NCI-H2029 (cell line): ENCODE measurements at places on chromosomes 1 and 21.
A peak's percentile ranks its signal among the peaks of the same experiment; 100 is the strongest.

GRCh38 chr1:9093091-9093490 lies 23.7 kb upstream of the SLC2A5 start:
- DNase-seq, result no peak

DNA sequence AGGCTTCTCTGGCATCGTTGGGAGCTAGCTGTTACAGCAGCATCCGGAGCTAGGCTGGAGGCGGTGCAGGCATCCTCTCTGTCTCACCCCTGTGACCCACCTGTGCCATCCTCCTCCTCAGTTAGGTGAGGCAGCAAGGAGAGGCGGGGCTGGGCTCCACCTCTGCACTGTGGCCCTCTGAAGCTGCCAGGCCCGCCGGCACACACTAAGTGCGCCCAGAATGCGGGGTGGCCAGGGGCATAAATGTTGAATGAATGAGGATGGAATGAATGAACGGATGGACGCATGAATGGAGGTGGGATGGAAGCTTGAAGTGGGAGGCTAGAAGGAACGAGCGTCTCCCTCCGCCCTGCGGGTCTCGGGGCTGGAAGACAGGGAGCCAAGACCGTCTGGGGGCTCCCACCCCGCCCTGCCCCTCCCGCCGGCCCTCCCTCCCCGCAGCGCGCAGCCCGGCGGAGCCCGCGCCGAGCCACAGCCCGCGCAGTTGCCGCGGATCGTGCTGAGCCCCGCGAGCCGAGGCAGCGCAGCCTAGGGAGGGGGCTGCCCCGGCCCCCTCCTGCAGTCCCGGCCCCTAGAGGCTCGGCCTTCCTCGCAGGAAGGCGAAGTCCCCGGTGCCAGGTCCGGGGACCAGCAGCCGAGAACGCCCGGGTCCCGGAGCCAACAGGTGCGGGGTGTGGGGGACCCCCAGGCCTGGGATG lies at the start of gene HCRTR1:
HCRTR1 (plus strand) TSS at position 472 of the 698 bp plus-strand sequence. CDS start 1,504 bp downstream, outside the sequence.
- DNase-seq, result no peak

DNA sequence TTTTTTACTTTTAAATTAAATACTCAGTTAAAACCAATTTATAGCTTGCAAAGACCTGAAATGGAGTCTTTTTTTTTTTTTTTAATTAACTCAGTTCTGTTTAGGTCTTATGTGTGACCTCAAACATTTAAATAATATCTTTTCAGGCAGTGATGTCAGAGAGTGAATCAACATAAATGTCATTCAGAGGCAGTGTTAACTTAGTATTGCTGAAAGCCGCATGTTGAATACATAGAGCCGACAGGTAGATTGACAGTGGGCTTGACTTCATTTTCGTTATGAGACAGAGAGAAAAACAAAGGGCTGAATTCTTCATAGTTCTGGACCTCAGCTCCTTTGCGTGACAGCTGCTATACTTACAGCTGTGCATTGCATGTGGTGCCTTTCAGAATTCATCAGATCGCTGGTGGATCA lies 51.5 kb downstream of the PRDM2 start:
- no peak for DNase-seq

- DNase-seq, result no peak
These were observed 7.7 kb upstream of the GNG4 start for GRCh38 chr1:235657269-235657668.

DNA sequence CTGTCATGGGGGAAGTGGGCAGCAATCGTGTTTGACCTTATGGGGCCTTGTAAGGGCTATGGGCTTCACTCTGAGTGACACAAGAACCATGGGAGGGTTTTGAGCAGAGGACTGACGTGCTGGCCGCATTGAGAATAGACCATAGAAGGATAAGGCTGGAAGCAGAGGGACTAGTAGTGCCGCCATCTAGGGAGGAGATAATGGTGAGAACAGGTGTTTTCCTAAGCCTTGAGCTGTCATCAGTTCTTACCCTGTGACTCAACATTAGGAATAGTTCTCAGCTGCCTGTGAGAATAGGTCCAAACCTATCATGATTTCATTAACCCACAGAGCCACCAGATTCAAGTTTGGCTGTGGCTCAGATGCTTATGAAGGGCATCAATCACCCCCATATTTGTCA lies 228.5 kb downstream of the CACNA1E start:
- DNase-seq, result no peak

DNA sequence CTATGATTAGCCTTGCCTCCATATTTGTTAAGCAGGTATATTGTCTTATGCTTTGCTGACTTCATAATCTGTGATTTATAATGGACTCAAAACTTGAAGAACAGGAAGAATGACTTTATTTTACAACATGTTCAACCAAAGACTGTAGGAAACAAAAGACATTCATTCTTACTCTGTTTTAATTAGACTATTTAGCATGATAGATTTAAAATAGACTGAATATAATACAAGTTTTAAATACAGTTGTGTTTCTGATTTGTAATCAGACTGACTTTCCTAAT lies 63.1 kb downstream of the CDC14A start:
- DNase-seq, result no peak

GRCh38 chr1:236051242-236051791 lies 13.6 kb downstream of the NID1 start:
- no peak for DNase-seq

- DNase-seq, result peak; percentile 44
These were observed 354.6 kb upstream of the C1orf87 start for GRCh38 chr1:60428127-60428526.

DNA sequence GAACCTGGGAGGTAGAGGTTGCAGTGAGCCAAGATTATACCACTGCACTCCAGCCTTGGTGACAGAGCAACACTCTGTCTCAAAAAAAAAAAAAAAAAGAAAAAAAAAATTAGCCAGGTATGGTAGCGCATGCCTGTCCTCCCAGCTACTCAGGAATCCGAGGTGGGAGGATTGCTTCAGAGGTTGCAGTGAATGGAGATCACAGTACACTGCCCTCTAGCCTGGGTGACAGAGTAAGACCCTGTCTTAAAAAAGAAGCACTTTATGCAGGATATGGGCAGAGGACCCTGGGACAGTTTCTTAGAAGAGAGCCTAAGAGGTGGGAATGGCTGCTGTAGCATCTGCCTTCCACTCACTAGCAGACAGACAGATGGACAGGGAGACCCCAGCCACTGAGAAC lies 23.0 kb downstream of the IQGAP3 start:
- no peak for DNase-seq

- no peak for DNase-seq
These were observed 299.8 kb downstream of the DISC1 start for GRCh38 chr1:231926340-231926739.

DNA sequence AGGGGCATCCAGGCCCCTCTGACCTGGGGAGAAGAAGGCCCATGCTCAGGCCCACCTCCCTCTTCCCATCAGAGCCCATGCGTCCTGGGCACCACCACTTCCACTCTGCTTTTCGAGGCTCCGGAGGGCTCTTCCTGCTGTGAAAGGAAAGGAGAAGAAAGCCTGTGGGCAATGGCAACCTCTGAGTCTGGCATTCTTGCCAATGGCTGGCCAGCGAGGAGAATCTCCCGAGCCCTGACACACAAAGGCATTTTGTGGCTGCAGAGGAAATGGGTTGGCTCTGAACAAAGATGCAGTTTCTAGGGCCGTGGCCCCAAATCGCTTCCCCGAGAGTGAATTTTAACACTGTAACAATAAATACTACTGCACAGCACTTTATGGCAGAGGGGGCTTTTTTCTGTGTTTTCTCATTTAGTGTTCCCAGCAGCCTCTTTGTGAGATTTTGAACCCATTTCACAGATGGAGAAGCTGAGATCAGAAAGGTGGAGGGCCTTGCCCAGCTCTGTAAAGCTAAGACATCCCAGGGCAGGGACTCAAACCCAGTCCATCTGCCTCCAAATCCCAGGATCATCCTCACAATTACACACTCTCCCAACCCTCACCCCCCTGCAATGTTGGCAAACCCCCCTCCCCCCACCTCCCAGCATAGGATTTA lies 35.7 kb upstream of the TMEM51 start:
- DNase-seq, result no peak

GRCh38 chr1:158946785-158947184 lies 15.4 kb downstream of the PYHIN1 start:
- no peak for DNase-seq

- DNase-seq, result no peak
These were observed 14.1 kb upstream of the ACTL8 start for GRCh38 chr1:17741052-17741451.

GRCh38 chr21:19510653-19511052 lies 1107.1 kb upstream of the TMPRSS15 start:
- no peak for DNase-seq

- no peak for DNase-seq
These were observed 7.4 kb downstream of the ENTREP3 start for GRCh38 chr1:155247667-155248553.

GRCh38 chr1:9108056-9108665 lies 20.7 kb downstream of the GPR157 start:
- DNase-seq, result no peak

DNA sequence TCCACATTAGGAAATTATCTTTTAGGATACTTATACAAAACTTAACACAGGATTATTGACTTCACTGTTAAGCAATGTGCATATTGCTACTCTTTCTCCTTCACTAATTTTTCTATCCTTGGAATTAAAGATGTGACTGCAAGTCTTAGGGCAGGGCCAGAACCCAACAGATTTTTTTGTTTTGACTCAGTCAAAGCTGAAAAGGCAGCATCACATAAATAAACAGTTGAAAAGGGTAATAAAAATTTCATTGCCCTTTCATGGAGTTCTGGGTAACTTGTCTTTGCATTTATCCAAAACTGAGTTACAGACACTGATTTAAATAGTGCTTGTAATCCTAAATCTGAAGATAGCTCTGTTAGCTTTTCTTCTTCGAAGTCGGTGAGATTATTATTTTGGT lies 1.9 kb upstream of the TMEM35B start:
- no peak for DNase-seq

- no peak for DNase-seq
These were observed 50.7 kb upstream of the H6PD start for GRCh38 chr1:9183898-9184297.

GRCh38 chr1:207844371-207844770 lies 66.6 kb downstream of the CD34 start:
- DNase-seq, result no peak

DNA sequence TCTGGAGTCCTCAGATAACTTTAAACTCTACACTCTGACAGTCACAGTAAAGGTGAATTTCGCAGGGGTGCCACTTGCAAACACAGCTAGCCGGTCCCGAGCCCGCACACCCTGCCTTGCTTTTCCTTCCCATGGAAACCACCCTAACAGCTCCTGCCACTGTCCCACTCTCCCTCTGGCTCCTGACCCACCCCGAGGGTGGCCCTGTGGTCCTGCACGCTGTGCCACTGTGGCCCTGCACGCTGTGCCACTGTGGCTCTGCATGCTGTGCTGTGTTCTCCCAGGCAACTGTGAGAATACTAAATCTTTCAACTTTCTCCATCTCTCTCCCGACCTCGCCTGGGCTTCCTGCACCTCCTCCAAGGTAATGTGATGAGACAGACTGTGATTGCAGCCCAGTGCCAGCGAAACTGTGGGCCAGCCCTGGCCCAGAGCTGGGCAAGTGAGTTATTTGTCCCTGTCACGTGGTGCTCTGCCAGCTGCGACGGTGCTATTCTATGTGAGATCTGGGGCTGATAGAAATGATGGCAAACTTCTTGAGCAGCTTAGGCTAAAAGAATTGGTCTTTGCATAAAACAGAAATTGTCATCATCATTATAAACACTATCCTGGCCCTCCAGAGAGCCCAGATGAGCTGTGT lies 63.4 kb upstream of the TARBP1 start:
- no peak for DNase-seq

DNA sequence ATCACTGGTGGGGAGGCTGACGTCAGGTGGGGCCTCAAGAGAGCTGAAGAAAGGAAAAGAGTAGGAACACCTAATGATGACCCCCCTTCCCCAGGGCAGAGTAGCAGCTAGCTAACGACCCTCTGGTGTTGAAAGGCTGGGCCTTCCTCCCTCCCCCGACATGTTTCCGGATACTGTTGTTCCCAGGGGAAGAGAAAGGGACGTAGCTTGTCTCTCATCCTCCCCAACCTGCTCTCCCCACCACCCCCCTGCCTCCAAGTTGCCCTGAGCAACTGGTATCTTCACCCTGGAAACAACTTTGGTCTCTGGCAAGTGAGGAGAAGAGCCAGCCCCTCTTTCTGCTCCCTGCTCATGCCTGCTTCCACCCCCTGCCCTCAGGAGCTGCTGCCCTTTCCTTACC lies 2.4 kb downstream of the SEMA6C start:
- no peak for DNase-seq

GRCh38 chr21:45209685-45210284 lies 77.9 kb downstream of the POFUT2 start:
- no peak for DNase-seq

GRCh38 chr1:157249326-157249725 lies 111.1 kb upstream of the ETV3 start:
- DNase-seq, result no peak

DNA sequence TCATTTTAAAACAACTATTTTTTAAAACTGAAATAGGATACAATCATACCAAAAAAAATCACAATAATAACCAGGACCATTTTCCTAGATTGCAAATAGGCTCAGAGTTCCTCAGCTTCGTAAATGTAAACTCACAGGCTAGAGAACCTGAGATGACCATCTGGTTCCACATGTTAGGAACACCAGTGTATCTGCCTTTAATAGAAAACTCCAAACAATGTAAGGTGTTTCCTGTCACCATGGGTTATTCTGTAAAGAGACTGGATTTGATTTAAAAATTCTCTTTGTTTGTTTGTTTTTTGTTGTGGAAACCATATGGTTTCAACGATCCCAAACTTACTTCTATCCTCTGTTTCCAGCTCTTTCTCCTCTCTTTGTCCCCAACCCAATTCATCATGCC lies 197.5 kb downstream of the ZZZ3 start:
- no peak for DNase-seq

DNA sequence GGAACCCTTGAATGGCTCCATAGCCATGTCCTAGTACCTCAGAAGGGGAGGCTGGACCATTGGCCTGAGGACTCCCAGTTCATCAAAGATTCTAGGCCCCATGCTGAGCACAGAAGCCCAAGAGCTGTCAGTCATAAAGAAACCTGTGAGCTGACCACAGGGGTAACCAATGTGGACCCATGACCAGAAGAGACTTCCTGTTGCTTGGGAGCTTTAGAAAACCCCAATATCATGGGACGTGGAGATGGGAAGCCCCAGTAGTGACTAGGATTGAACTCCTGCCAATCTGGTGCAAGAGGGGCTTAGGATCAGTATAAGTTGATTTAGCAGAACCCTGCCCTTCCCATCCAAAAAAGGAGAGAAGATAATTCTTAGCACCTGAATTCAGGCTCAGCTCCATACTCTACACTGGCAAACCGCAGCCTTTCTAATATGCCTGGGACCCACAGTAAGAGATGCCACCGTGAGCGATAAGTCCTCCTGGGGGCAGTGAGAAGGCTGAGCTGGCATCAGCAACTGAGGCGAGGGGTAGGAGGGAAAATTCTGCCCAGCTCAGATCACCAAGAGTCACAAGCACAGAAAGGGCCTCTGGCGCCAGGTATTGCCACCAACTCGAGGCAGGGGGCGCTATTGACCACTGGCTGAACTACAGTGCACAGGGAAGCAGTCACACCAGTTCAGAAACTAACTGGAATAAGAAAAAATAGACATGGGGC lies 108.9 kb downstream of the CAPN8 start:
- DNase-seq, result peak; percentile 10

- DNase-seq, result peak; percentile 81
These were observed 56.8 kb downstream of the ACP6 start for GRCh38 chr1:147613506-147613905.

- DNase-seq, result no peak
These were observed 3.0 kb downstream of the NFIA start for GRCh38 chr1:61085206-61085982.

- no peak for DNase-seq
These were observed 36.2 kb downstream of the EPS15 start for GRCh38 chr1:51482881-51483280.
